Activated CD8-positive, alpha-beta memory T cell treated with anti-CD3 and anti-CD28 coated beads for 48 hours (primary cell): ENCODE measurements at places on chromosomes 5 and 9.

DNA sequence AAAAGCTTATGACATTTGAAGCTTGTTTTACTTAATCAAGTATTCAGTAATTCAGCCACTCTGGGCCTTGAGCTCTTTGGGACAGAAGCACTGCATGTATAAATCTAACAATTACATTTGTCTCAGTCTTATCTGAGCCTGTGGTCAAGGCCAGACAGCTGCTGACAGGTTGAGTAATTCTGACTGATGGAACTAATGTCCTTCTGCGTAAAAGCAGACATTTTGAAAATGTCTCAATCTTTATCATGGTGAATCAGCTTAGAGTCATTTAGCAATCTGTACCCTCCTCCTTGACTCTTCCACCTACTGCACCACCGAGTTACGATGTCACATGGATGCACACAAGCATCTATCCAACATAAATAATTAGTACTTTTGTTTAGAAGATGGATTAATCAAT, 400.0 kb downstream of the ARRDC3 start:
- no peak for DNase-seq

DNA sequence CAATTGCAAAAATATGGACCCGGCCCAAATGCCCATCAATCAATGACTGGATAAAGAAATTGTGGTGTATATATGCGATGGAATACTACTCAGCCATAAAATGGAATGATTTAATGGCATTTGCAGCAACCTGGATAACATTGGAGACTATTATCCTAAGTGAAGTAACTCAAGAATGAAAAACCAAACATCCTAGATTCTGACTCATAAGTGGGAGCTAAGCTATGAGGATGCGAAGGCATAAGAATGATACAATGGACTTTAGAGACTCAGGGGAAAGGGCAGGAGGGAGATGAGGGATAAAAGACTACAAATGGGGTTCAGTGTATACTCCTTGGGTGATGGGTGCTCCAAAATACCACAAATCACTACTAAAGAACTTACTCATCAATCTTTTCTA, 247.6 kb upstream of the FBXL7 start:
- no peak for DNase-seq

GRCh38 chr9:88723751-88724150, 188.8 kb downstream of the NXNL2 start:
- no peak for DNase-seq

DNA sequence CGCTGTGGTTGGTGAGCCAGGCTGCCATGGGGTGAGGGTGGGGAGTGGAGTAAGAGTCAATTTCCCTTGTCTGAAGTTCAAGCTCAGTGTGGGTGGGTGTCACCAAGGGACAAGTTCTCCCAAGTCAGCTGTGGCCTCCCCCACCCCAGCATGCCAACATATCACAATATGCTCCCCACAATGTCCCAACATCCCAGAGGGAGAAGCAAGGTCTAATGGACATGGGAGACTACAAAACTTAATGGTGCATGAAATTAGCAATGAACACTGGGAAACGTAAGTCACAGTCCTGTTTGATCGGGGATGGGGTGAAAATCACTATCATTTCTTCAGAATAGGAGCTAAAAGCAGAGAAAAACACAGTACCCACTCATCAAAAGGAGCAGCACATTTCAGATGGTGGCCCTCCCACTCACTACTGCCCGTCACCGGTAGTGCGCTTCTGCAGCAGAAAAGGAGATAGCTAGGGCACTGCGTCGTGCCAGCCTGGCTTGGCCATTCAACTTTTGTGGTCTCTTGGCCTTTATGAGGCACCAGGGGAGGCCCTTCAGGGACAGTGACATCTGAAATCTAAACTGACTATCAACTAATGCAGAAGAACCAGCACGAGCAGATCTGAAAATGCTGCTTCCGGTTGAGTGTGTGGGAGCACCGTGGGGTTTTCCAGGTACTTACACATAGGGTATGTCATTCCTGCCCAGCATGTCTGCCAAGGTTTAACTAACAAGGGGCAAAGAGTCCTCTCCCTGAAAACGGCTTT, 20.5 kb upstream of the NDFIP1 start:
- no peak for DNase-seq
